ENCODE measurements at places on chromosomes 1 and 21.
A peak's percentile ranks its signal among the peaks of the same experiment; 100 is the strongest.

- no peak for DNase-seq
These were observed 49.0 kb downstream of the KCNN3 start for GRCh38 chr1:154821083-154821482.

- DNase-seq: peak; percentile 98
These were observed 15.3 kb downstream of the INPP5B start for GRCh38 chr1:37931361-37932158.

GRCh38 chr1:216461466-216461865 is 38.2 kb upstream of the USH2A start:
- DNase-seq: no peak

- no peak for DNase-seq
These were observed 59.7 kb upstream of the TNFSF4 start for GRCh38 chr1:173266841-173267240.

GRCh38 chr1:88801575-88802208 is 89.7 kb downstream of the GTF2B start:
- DNase-seq: no peak

DNA sequence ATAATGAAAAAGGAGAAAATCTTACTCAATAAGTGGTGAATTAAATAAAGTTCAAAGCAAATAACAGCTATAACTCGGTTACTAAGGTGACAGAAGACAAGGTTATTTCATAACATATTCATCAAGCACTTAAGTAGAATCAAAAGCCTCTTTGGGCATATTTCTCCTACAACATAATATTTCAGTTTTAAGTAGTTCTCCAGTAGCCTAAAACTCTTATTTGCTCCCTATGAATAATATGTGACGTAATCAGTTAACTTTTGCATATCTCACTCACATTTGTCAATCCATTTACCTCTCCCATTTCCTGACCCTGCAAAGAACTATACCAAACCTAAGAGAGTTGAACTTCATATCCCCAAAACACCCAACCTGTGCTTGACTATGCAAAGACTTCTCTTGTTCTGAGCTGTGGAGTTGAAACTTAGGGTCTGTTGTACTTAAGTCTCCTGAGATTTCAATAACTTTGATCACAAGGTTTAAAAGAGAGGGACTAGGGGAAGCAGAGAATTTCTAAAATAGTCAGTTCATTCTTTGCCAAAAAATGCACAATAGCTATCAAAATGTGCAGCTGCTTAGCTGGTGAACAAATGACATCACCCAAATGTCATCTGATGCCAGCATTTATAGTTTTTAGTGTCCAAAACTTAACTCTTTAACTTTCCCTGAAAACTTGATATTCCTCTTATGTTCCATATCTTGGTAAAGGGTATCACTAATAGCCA is 37.2 kb downstream of the TTLL7 start:
- DNase-seq: no peak

GRCh38 chr1:153957744-153958110 is 685 bp downstream of the CRTC2 start:
- DNase-seq: no peak

- peak; percentile 32 for DNase-seq
These were observed 6.7 kb downstream of the TRPM2 start for GRCh38 chr21:44360159-44360558.

Measured in right forelimb (tissue), 1 donor.